Heart left ventricle (tissue), 16 donors: ENCODE measurements at places on chromosomes 12 and 14. TPM values are rescaled to one million over a fixed set of nuclear protein-coding genes. Genes with fewer than 3 reads are reported as not detected.

Gene NFE2
- total RNA-seq: 0.81 TPM

Gene MYH6
- total RNA-seq: 141 TPM

Gene KITLG
- 12.2 TPM for total RNA-seq

Gene PPP4R4
- not detected for total RNA-seq

Gene CMKLR1
- 6.2 TPM for total RNA-seq

Gene COCH
- 1.6 TPM for total RNA-seq

Gene HELB
- total RNA-seq: 1.6 TPM

Gene METTL1
- total RNA-seq: 7.7 TPM

Gene TMTC1
- 41.4 TPM for total RNA-seq

Gene PRKD1
- 8.8 TPM for total RNA-seq

Gene RTN1
- 0.90 TPM for total RNA-seq

Gene VCPKMT
- 2.9 TPM for total RNA-seq

Gene LYZ
- total RNA-seq: 21.0 TPM

Gene CD69
- not detected for total RNA-seq

Gene CEP128
- total RNA-seq: 6.6 TPM

Gene SLC6A15
- total RNA-seq: not detected

Gene KLRG1
- not detected for total RNA-seq

Gene KRT8
- 110 TPM for total RNA-seq

Gene KRT85
- total RNA-seq: not detected

Gene CISTR
- 3.1 TPM for total RNA-seq

Gene PTCSC3
- total RNA-seq: not detected

Gene ERP27
- total RNA-seq: 0.27 TPM

Gene DCAF5
- total RNA-seq: 69.9 TPM

Gene RFX4
- total RNA-seq: not detected

Gene CYP27B1
- 0.16 TPM for total RNA-seq

Gene SLC24A4
- 0.25 TPM for total RNA-seq

Gene PSME1
- 127 TPM for total RNA-seq

Gene LMO3
- total RNA-seq: 6.1 TPM

Gene NKX2-8
- not detected for total RNA-seq

Gene IL22
- not detected for total RNA-seq

Gene POU6F1
- 6.3 TPM for total RNA-seq

Gene ITGA5
- total RNA-seq: 128 TPM

Gene DEPDC4
- 1.3 TPM for total RNA-seq

Gene ADIPOR2
- 38.8 TPM for total RNA-seq

Gene OR6C2
- not detected for total RNA-seq

Gene GLS2
- total RNA-seq: 1.4 TPM

Gene NGB
- not detected for total RNA-seq

Gene ADCY6
- 117 TPM for total RNA-seq

Gene RPL10L
- not detected for total RNA-seq

Gene TAPBPL
- total RNA-seq: 6.9 TPM

Gene BMP4
- 6.1 TPM for total RNA-seq

Gene EPYC
- total RNA-seq: not detected

Gene LTBP2
- total RNA-seq: 39.3 TPM

Gene SRSF5
- 197 TPM for total RNA-seq

Gene PUS7L
- 7.6 TPM for total RNA-seq

Gene DTX1
- total RNA-seq: 1.3 TPM

Gene CPM
- total RNA-seq: 3.7 TPM

Gene KRT77
- not detected for total RNA-seq

Gene APOF
- total RNA-seq: not detected

Gene LRTM2
- not detected for total RNA-seq

Gene ALDH2
- 270 TPM for total RNA-seq

Gene CCDC197
- 1.1 TPM for total RNA-seq

Gene OTOGL
- 0.21 TPM for total RNA-seq

Gene SPIC
- total RNA-seq: 2.5 TPM

Gene KLHL33
- 0.07 TPM for total RNA-seq

Gene KCNMB4
- 3.4 TPM for total RNA-seq

Gene CPNE8
- 3.8 TPM for total RNA-seq

Gene PRB2
- not detected for total RNA-seq

Gene SELPLG
- total RNA-seq: 1.8 TPM
